ENCODE measurements at places on chromosomes 16 and 17.

GRCh38 chr17:40471846-40472732, 28.8 kb downstream of the IGFBP4 start:
- DNase-seq, result no peak

DNA sequence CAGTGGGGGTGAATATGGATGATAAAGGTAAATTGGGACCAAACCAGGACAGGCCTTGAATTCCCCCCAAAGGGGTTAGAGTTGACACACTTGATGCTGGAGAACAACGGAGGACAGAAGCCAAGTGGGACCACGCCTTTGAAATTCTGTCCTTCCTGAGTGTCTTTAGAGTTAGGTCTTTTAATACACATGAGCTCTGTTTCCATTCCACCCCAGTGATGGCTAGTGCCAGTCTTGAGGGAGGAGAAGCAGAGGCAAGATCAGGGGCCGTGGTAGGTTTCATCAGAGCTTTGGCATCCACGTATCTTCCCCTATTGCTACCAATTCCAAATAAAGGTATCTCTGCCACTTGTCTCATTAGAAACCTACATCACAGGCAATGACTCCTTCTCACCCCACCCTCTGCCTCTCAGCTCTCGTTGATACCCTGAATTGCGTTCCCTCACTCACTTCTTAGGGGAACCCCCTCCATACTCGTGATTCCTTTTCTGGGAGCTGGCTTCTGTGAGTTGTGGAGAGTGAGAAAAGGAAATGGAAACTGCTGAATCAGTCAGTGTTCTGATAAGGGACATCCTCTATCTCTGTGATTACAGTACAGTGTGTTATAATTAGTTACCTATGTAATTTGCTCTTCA, 2.4 kb upstream of the CCL3L1 start:
- peak; percentile 79 for DNase-seq

- no peak for DNase-seq
These were observed 57.6 kb downstream of the CDRT4 start for GRCh38 chr17:15409721-15410250.

DNA sequence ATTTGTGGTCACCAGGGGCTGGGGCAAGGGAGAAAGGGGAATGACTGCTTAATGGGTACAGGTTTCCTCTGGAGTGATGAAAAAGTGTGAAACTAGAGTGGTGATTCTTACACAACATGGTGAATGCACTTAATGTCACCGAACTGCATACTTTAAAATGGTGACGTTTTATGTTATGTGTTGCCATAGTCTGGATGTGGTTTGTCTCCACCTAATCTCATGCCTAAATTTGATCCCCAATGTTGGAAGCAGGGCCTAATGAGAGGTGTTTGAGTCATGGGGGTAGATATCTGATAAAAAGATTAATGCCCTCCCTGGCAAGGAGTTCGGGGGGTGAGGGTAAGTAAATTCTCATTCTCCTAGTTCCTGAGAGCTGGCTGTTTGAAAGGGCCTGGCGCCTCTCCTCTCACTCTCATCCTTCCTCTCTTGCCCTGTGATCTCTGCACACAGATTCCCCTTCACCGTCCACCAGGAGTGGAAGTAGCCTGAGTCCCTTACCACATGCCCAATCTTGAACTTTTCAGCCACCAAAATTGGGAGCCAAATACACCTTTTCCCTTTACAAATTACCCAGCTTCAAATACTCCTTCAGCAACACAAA, 15.3 kb downstream of the XPO6 start:
- DNase-seq, result no peak

DNA sequence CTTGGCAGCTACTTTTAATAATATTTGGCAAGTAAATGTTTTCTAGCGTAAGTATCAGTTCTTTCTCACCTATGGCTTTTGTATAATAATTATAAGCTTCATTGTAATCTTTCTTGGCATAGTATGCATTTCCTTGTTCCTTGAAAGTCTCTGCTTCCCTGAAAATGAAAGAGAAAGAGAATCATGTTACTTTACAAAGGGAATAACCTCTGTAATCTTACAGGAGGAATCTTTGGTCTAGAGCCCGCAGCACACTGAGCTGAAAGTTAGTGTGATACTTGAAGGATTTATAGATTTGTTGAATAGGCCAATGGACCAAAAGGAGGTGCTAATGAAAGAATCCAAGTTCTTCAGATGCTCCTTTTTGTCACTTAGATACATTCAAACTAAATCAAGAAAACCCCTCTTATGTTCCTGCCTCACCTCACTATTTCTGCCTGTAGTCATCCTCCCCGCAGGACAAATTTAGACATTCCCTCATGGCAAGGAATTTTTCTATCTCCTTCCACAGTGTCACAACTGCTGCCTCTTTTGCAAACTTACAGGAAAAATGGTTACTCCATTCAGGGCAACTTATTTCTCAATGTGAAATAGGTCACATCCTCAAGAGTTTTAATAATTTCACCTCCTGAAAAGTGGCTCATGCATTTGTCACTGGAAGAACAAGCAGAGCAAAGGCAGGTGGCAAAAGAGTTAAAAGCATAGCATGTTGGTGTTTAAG, 16.7 kb downstream of the DNAJC7 start:
- DNase-seq, result no peak

- no peak for DNase-seq
These were observed 1.3 kb upstream of the SLC46A1 start for GRCh38 chr17:28407130-28407973.

DNA sequence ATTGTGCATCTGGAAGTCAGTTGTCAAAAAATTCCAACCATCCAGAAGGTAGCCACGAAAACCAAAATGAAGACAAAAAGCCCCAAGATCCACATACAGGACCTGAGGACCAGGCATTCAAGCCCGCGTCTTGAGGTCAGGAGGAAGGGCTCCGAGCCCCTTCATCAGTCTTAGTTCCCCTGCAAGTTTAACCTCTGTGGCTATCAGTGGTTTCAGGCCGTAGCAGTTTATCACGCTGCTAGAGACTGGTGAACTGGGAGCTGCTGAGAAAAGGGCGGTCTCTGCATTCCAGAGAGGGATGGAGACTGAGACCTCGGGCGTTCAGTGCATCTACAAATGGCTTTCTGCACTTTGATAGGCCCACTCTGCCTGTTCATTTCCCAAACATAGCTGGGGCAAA, 70.6 kb downstream of the IRF8 start:
- DNase-seq, result no peak

DNA sequence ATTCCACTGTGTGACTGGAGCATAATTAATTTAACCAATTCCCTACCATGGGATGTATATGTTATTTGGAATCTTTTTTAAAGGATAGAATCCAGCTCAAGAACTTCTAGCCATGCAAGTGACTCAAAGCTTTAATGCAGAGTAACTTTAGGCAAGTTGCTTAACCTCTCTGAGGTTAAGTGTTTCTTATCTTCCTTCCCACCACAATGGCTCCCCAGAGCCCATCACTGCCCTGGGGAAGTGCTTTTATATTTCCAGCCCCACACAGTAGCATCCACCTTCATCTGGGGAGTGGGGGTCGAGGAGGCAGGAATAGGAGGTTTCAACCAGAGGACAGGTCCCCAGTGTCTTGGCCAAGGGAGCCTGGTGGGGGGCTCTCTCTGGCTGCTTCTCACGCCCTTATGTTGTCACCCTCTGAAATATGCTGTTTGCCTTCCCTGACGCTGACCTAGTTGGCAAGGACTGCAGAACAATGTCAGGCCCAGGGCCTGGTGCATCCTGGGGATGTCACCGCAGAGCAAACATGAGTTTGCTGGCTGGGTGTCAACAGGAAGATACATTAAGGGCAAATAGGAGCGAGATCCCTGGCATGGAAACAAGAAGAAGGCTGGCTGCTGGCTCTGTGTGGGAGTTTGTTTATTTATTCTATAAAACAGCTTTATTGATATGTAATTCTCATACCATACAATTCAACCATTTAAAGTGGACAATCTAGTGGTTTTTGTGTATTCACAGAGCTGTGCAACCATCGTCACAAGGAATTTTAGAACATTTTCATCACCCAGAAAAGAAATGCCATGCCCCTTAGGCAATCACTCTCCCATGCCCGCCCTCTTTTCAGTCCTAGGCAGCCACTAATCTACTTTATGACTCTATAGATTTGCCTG, 46.6 kb upstream of the WSB1 start:
- DNase-seq, result peak; percentile 45

- DNase-seq, result peak; percentile 21
These were observed 5.3 kb upstream of the NSMCE1 start for GRCh38 chr16:27273670-27274423.

DNA sequence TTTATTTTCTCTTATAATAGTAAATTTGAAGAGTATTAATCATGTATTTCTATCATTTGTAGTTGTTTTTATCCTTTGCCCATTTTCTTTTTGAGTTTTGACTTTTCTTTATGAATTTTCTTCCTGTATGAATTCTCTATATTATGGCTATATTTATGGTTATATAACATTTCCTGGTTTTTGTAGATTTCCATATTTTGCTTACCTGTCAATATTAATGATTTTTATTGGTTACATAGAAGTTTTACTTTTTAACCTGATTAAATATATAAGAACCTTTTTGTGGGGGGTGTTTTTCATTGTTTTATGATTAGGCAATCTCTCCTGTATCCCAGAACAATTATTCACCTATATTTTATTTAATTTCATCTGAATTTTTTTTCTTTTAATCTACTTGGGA, 93.2 kb downstream of the AATF start:
- DNase-seq, result no peak

DNA sequence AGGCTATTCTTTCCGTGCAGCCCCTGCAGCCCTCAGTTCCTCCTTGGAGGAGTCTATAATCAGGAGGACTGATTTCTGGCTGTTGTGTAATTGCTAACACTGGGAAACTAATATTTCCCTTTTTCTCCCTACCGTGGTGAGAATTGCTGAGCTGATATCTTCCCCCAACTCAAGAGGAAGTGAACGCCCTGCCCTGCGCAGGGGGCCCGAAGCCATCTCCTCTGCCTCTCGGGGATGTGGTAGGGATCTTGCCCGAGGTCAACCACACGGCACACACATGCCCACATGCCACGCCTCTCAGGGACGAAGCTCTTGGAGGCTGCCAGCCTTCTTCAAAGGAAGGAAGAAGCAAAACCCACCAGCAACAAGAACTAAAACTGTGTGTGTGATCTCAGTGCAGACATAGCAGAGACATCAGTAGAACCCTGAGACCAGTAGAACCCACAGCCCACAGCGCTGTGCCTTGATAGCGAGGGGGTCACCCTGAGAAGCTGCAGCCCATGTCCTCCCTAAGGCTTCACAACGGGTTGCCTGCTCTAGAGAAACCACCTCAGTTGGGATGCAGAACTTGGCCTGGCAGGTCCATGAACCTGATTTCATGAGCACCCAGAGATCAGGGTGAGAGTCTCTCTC, 8.9 kb upstream of the ULK2 start:
- DNase-seq, result peak; percentile 97

- DNase-seq, result no peak
These were observed 82.8 kb downstream of the PLCG2 start for GRCh38 chr16:81861915-81862314.

- no peak for DNase-seq
These were observed 12.6 kb upstream of the XYLT1 start for GRCh38 chr16:17483351-17483750.

DNA sequence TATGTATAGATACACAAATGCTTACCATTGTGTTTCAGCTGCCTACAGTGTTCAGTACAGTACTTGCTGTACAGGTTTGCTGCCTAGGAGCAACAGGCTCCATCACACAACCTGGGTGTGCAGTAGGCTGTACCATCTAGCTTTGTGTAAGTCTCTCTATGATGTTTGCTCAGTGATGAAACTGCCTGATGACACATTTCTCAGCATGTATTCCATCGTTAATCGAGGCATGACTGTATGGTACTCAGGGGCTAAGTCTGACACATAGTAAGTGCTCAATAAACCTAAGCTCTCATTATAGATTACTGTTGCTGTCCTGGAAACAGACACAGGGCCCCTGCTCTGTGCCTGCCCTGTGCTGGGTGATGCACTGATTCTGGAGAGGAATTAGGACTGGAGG, 18.1 kb downstream of the KCNJ12 start:
- DNase-seq, result no peak

DNA sequence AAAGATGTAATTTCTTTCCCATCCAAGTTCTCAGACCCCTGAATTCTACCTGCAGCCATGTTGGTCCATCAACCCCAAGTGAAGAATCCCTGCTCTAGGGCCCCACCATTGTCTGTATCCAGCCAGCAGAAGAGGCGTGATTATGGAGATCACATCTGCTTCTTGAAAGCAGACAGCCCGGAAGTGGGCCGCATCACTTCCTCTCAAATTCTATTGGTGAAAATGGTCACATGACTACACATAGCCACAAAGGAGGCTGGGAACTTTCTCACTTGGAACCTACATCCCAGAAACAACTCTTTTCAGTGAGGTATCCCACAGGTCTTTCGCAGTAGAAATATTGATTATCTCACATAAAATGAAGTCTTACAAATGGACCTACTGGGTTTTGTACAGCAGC, 40.1 kb downstream of the IL4R start:
- no peak for DNase-seq

DNA sequence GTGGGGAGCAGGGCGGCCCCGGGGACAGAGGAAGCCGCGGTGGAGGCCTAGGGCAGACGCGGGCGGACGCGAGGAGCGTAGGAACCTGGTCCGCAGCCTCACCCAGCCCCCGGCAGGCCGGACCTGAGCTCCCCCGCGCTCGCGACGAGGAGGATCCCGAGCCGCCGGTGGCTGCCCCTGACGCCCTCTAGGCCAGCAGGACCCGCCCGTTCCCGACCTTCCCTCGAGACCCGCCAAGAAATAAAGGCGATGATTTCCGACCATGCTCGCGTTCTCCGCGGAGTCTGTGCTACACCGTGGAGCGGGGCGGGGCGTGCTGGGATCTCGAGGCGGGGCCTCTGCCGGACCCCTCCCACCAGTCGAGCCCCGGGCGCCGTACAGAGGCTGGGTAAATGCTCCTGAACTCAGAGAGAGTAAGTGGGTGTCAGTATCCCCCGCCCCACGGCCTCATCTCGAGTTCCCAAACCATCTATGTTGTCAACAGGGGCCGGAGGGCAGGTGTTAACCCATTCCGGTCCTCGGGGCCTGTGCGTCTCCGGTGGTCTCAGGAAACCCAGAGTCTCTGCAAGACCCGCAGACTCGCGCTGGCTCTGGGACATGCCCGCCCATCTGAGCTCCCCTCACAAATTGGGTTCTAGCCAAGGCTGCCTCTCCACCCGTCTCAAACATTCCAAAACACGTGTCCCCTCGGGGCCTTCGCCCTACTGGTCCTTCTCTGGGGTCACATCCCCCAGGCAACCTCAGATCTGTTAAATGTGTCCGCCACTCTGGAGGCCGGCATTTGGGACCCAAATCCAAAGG, 13.7 kb downstream of the SYCE1L start:
- peak; percentile 47 for DNase-seq

DNA sequence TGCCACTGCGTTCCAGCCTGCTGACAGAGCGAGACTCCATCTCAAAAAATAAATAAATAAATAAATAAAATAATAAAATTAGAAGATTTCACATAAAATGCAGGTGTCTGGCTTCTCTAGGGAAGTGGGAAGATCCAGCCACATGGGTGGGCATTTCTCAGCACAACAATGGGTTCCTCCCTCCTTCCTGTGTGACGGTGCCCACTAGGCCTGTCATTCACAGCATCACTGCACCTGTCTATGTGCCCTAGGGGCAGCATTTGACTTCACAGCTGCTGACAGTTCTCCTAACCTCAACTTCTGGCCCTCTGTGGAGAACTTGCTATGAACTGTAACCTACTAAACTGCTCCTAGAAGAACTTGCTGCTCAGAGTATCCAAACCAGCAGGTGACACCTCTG, 3.0 kb downstream of the ABHD15 start:
- DNase-seq, result no peak

GRCh38 chr17:78986048-78986648, 6.4 kb upstream of the LGALS3BP start:
- DNase-seq, result peak; percentile 81

- peak; percentile 11 for DNase-seq
These were observed 139.4 kb downstream of the C16orf78 start for GRCh38 chr16:49513040-49513439.

- DNase-seq, result no peak
These were observed 33.7 kb upstream of the KDM8 start for GRCh38 chr16:27169511-27170071.

Data from suppressor macrophage (primary cell).